ENCODE measurements at places on chromosomes 1 and 21.
A peak's percentile ranks its signal among the peaks of the same experiment; 100 is the strongest.

DNA sequence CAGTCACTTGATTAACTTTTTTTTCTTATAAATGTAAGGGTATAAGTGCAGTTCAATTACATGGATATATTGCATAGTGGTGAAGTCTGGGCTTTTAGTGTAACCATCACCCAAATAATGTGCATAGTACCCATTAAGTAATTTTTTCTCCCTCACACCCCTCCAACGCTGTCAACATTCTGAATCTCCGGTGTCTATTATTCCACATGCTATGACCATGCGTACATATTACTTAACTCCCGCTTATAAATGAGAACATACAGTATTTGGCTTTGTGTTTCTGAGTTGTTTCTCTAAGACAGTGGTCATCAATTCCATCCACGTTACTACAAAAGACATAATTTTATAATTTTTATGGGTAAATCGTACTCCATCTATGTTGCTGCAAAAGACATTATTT, 1191.1 kb downstream of the NCAM2 start:
- no peak for DNase-seq

DNA sequence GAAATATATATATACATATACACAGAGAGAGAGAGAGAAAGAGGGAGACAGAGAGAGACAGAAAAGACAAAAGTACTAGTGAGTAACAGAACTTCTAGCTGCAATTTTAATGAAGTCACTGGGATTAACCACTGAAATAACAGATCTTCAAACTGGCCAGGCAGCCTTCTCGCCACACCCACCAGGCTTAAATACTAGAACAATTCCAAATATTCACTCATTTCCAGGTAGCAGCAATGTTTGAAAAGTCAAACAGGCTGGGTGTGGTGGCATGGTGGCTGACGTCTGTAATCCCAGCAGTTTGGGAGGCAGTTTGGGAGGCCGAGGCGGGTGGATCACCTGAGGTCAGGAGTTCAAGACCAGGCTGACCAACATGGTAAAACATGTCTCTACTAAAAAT, 5.2 kb downstream of the PRDX1 start:
- DNase-seq, result no peak

DNA sequence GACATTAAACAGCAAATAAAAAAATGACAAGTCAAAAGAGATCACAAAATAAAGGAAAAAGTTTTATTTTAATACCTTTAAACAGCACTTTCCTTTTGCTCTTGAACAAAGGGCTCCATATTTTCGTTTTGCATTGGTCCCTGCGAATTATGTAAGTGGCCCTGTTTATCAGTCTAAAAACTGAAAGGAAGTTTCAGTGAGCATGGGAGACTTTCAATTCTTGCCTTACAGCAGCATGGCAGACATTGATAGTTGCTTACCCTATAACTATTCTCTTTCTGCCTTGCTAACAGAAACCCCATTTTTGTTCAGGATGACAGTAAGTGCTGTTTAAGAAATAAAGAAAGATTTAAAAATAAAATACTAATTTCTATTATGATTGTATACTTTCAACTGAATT, 5.2 kb upstream of the SH3GLB1 start:
- DNase-seq, result no peak

GRCh38 chr1:52552505-52553361, at the start of gene TUT4:
TSS of gene TUT4 (minus strand) at chr1:52553092. CDS start at chr1:52526280, 26,812 bp downstream.
- DNase-seq, result peak; percentile 43

DNA sequence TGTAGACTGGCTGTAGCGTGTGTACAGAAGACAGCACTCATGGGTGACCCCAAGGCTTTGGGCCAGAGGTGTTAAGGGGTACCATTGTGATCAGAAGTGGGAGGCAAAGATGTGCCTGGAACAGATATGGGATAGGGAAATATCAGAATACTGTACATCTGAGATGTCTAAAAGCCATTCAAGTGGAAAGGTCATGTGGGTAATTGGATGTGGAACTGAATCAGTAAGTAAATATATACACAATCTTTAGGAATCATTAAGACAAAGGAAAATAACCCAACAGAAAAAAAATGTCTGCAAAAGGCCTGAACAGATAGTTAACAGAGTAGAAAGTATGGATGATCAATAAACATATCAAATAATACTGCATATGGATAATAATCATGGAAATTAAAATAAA, 26.5 kb downstream of the OR13G1 start:
- DNase-seq, result no peak

Data from AML-193 (cell line).